ENCODE measurements at places on chromosomes 7 and 10.

- no peak for DNase-seq
Measured at GRCh38 chr7:24701261-24702235, 55.7 kb downstream of the GSDME start.

DNA sequence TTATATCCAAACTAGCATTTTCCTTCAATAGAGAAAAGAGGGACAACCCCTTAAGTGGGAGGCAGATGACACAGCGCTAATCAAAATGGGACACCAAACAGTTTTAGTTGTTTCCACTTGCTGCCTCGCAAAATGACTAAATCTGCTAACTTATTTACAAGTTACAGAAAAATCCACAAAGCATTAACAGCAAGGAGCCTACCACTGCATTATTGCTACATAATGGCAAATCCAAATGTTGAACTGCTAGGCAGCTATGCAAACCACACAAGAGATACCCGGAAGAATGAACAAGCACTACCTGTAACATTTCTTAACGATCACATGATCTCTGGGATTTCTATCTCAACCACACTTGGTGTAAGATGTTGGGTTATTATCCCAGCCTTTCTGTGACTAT is 96.7 kb downstream of the SFMBT2 start:
- no peak for DNase-seq

GRCh38 chr10:13352519-13352918 is 4.4 kb upstream of the SEPHS1 start:
- no peak for DNase-seq

DNA sequence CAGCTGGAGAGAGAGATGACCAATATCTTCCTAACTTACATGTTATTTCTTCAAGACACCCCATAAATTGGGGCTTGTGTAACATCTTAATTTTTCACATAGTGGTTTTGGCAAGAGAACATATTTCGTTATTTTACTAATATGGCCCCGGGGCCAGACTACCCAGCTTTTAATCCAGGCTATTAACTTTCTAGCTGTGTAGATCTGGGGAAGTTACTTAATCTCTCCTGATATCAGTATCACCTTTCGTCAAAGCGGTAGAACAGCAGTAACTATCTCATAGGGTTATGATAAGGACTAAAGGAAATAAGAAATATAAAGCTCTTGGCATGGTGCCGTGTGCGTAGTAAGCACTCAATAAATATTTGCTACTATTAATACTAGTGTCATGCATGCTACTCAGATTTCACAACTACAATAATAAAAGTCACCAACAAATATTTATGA is 71.6 kb upstream of the LYZL1 start:
- no peak for DNase-seq

DNA sequence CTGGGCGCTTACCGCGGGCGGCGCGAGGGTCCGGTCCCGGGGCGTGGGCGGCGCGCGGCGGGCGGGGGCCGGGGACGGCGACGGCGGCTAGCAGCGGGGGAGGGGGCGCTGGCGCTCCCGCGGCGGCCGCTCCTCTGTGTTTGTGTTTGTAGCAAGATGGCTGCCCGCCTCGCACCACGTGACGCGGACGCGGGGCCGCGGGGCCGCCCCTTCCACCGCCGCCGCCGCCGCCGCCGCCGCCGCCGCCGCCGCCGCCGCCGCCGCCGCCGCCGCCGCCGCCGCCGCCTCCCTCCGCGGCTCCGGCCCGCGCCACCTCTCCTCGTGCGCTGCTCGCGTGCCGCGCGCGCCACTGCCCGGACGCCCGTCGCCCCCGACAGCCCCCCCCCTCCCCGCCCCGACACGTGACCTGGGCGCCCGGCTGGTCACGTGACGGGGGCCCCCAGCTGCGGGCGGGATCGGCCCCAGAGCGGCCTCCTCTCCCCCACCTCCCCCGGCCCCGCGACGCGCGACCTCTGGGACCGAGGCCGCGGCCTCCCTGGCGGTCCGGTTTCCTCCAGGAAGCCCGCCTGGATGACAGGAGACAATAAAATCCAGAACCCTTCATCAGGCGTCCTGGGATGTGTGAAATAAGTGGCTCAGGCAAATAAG is at the start of gene GIGYF1:
TSS of gene GIGYF1 (minus strand) at position 153 of the 648 bp plus-strand sequence. CDS start 6,012 bp downstream, outside the sequence.
- DNase-seq = peak; percentile 68

DNA sequence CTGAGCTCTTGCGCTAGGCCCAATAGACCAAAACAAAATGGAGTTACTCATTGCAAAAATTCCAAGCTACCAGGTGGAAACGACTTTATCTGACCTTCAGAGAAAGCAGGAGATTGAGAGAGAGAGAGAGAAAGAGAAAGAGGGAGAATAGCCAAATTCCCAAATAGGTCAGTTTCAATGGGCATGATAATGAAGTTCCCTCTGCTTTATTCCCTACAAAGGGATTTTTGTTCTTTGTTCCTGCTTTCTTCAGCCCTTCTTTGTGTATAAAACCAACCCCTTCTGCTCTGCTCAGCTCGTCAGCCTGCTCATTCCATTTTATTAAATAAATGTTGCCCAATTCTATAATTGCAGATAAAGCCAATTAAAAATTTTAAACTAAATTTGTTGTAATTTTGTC is 45.0 kb upstream of the GPR37 start:
- DNase-seq = no peak

DNA sequence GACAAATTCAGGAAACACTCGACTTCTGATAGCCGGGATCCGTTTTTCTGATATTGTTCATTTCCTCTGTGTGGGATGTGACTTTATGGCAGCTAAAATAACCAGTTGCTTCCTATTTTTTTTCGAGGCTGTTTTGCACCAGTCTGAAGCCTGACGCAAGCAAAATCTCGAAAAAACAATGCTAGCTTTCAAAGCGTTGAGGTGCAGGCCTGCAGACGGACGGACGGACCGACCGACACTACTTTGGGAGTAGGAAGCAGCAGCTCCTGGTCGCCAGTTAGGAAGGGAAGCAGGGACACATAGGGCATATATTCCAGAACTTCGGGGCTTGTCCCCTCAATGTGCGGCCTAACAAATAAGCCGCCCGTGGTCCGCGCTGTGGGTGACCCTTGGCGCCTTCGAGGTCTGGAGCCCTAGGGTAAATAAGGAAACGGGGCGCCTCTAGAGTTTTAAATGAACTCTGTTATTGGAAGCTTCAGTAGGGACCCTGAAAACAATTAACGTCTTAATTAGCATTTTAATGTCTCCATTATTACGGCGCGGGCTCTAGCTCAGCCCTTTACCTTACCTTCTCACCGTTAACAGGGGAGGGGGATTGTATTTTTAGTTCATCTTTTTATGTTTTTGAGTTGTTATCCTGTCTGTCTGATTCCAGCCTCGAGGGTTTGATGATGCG is 1.3 kb downstream of the HHEX start:
- DNase-seq = no peak

GRCh38 chr10:102919246-102919959 is 1.3 kb downstream of the CNNM2 start:
- DNase-seq = peak; percentile 6

- no peak for DNase-seq
Measured at GRCh38 chr10:93993782-93994437, at the start of gene PLCE1. PLCE1 (plus strand) TSS chr10:93993931; CDS start chr10:94031047, 37,116 bp downstream.

DNA sequence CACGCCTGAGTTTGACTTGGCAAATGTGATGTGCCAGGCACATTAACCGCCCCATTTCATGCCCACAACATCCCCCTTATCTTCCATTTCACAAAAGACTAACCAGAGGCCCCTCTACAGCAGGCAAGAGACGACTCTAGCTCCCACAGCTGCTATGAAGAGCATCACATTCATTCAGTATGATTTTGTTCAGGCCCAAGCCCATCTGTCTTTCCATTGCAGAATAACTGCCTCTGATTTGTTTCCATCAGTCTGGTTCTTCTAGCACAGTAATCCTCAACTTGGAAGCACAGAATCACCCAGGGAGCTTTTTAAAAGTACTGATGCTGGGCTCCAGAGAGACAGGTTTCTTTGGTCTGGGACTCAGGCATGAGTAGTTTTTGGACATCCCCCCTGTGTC is 169.7 kb downstream of the NEURL1 start:
- DNase-seq = no peak

GRCh38 chr7:44797329-44798258 is 1.1 kb downstream of the PPIA start:
- DNase-seq = peak; percentile 72

GRCh38 chr7:159094023-159094740 is 50.5 kb downstream of the VIPR2 start:
- no peak for DNase-seq

- no peak for DNase-seq
Measured at GRCh38 chr10:34358729-34359434, 456.2 kb downstream of the PARD3 start.

DNA sequence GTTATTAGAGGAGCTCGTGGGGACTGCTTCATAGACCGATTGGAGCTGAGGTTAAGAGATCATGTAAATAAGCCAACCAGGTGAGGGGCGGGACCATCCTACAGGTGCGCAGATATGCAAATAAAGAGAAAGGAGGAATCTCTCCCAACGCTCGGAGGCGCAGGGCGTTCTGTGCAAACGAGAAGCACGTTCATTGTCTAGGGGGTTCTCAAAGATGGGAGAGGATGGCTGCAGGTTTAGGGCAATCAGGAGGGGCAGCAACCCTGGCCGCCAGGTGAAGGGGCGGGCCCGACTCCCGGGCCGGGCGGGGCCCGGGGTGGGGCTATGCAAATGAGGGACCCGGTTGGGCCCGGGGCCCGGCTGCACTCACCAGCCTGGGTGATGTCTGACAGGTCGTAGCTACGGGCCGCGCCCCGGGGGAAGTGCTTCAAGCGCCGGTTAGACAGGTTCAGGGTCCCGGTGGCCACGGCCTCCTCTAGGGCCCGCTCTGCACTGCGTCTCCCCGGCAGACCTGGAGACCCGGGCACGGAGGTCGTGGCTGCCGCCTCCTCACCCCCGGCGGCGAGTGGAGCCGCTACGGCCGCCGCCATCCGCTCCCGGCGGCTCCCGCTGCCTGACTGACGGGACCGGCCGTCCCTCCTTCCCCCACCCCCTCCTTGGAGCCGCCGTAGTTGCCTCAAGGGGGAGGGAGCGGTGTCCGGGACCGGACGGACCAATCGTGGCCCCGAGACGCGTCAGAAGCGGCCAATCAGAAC is at the start of gene LRCH4:
TSS of gene LRCH4 (minus strand) at position 619 of the 755 bp plus-strand sequence. CDS start at position 590, 29 bp downstream.
- DNase-seq = peak; percentile 56

GRCh38 chr7:159022238-159022993 is 122.3 kb downstream of the VIPR2 start:
- DNase-seq = no peak

- DNase-seq = no peak
Measured at GRCh38 chr10:11295492-11295891, 277.8 kb downstream of the CELF2 start.

GRCh38 chr10:120367341-120367740 is 89.7 kb upstream of the PLPP4 start:
- DNase-seq = no peak

Measured in activated gamma-delta T cell (primary cell).